ENCODE measurements at places on chromosomes 5 and 9. TPM values are rescaled to one million over a fixed set of nuclear protein-coding genes. Genes with fewer than 3 reads are reported as not detected.

- H3K27me3 ChIP-seq: peaks cover 39% of the 10 kb centered on the region
- no peaks in the 10 kb centered on the region for H3K36me3 ChIP-seq
- no peak for DNase-seq
- no peak overlapping the region for H3K27ac ChIP-seq
- H3K4me1 ChIP-seq: no peaks in the 10 kb centered on the region
Observed at GRCh38 chr9:130352081-130352480, 86.5 kb downstream of the HMCN2 start.

DNA sequence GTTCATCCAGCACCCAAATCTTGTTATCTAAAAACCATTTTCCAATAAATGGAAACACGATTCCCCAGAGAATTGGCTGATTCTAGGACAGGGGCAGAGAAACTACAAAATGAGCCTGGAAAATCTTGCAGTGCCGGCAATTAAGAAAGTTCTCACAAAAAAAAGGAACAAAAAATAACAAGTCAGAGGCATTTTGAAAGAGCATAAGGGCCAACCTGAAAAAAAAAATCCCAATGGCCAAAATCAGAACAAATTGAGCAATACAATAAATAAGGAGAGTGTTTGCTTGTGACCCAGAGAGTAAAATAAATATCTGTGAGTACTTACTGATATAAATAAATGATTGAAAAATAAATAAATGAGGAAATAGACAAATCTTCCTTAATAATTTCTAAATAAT lies 55.1 kb upstream of the S1PR3 start:
- H3K27me3 ChIP-seq: peaks cover 11% of the 10 kb centered on the region
- H3K27ac ChIP-seq: no peak overlapping the region
- DNase-seq: no peak
- H3K4me3 ChIP-seq: no peak overlapping the region
- no peaks in the 10 kb centered on the region for H3K36me3 ChIP-seq
- H3K4me1 ChIP-seq: no peaks in the 10 kb centered on the region

DNA sequence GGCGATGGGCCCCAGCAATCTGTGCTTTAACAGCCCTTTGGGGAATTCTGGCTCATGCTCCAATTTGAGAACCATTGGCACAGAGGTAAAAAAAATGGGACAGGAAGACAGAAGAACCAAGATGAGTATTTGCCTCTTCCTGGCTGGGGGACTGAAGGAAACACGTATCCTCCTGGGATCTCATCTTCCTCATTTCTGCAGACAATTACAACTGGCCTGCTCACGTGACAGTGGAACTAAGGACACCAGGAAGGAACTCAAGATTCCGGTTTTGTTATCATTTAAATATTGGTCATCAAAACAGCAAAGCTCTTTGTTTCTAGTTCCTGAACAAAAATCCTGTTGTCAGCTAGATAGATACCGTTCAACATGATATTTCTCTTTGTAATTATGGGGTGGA lies 216.0 kb upstream of the DAP start:
- peaks cover 11% of the 10 kb centered on the region for H3K27me3 ChIP-seq
- no peak overlapping the region for H3K4me3 ChIP-seq
- DNase-seq: no peak
- H3K36me3 ChIP-seq: no peaks in the 10 kb centered on the region
- no peaks in the 10 kb centered on the region for H3K4me1 ChIP-seq

DNA sequence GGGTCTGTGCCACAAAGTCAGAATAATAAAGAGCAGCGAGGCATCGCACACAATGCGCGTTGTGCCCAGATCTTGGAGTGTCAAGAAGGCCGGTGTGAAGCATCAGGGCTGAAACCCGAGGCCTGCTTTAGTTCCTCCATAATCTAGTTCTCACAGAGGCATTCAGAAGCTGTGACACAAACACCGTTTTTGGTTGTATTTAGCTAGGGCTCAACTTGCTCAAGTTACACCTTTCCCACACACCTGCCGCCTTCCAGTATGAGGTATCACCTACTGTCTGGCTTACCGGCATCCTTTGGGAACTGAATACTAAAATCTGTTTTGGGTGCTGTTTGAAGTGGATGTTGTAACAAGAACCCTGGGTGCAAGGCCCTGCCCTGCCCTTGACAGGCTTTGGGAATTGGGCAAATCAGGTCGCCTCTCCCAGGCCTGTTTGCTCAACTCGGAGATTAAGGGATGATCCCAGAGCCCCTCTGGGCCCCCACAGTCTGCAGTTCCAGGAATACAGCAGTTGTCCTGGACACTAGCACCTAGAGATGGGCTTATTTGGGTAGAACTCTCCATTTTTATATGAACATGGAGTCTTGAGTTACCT lies 27.0 kb downstream of the SLC25A25 start:
- peak overlapping the region; percentile 49 for H3K27ac ChIP-seq
- no peaks in the 10 kb centered on the region for H3K27me3 ChIP-seq
- no peak overlapping the region for H3K4me3 ChIP-seq

- H3K4me1 ChIP-seq: no peaks in the 10 kb centered on the region
- H3K27me3 ChIP-seq: no peaks in the 10 kb centered on the region
- H3K4me3 ChIP-seq: no peak overlapping the region
- H3K27ac ChIP-seq: no peak overlapping the region
- H3K36me3 ChIP-seq: no peaks in the 10 kb centered on the region
Observed at GRCh38 chr5:101935086-101935485, 361.0 kb downstream of the SLCO4C1 start.

GRCh38 chr5:154196955-154197652 lies 6.6 kb downstream of the GALNT10 start:
- peak; percentile 87 for DNase-seq
- H3K4me1 ChIP-seq: peaks cover 39% of the 10 kb centered on the region
- H3K4me3 ChIP-seq: no peak overlapping the region
- H3K27ac ChIP-seq: peak overlapping the region; percentile 13
- H3K36me3 ChIP-seq: peaks cover 2% of the 10 kb centered on the region
- no peaks in the 10 kb centered on the region for H3K27me3 ChIP-seq

GRCh38 chr9:97907046-97907445 lies 15.3 kb downstream of the TRMO start:
- no peak overlapping the region for H3K4me3 ChIP-seq
- DNase-seq: no peak
- H3K4me1 ChIP-seq: no peaks in the 10 kb centered on the region
- peaks cover 19% of the 10 kb centered on the region for H3K36me3 ChIP-seq

GRCh38 chr5:128015978-128016377 lies 67.6 kb upstream of the SLC12A2 start:
- H3K4me3 ChIP-seq: no peak overlapping the region
- DNase-seq: peak; percentile 25
- H3K36me3 ChIP-seq: no peaks in the 10 kb centered on the region
- no peak overlapping the region for H3K27ac ChIP-seq
- H3K27me3 ChIP-seq: no peaks in the 10 kb centered on the region

DNA sequence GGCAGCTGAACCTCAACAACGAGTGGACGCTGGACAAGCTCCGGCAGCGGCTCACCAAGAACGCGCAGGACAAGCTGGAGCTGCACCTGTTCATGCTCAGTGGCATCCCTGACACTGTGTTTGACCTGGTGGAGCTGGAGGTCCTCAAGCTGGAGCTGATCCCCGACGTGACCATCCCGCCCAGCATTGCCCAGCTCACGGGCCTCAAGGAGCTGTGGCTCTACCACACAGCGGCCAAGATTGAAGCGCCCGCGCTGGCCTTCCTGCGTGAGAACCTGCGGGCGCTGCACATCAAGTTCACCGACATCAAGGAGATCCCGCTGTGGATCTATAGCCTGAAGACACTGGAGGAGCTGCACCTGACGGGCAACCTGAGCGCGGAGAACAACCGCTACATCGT lies 12.4 kb upstream of the PHYHD1 start:
- H3K27ac ChIP-seq: no peak overlapping the region
- peaks cover 38% of the 10 kb centered on the region for H3K36me3 ChIP-seq
- DNase-seq: no peak
- H3K27me3 ChIP-seq: no peaks in the 10 kb centered on the region
- H3K4me1 ChIP-seq: peaks cover 27% of the 10 kb centered on the region

DNA sequence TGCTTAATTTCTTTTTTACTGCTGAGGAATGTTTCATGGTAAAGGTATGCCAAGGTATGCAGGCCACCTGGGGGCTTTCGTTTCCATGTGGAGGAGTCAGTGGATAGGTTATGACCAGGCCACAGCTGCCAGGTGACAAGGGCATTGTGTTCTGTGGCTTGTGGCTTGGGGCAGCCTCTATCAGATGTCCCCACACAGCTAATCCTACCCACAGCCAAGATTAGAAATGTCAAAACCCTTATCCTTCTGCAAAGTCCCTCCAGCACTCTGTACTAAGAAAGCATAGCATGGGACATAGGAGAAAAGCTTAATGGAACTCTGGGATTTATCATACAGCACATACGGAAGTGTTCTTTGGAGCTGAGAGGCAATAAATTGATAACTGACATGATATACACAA lies 171.2 kb upstream of the S1PR3 start:
- H3K4me3 ChIP-seq: no peak overlapping the region
- H3K4me1 ChIP-seq: peaks cover 9% of the 10 kb centered on the region
- H3K27me3 ChIP-seq: peaks cover 3% of the 10 kb centered on the region
- H3K36me3 ChIP-seq: no peaks in the 10 kb centered on the region

GRCh38 chr5:59218424-59219045 lies 635.7 kb downstream of the RAB3C start:
- H3K27ac ChIP-seq: no peak overlapping the region
- H3K36me3 ChIP-seq: no peaks in the 10 kb centered on the region
- H3K4me3 ChIP-seq: no peak overlapping the region
- H3K27me3 ChIP-seq: peaks cover 8% of the 10 kb centered on the region
- H3K4me1 ChIP-seq: no peaks in the 10 kb centered on the region

GRCh38 chr5:140840978-140841962 lies at the start of gene PCDHA8:
PCDHA8 (plus strand) TSS chr5:140841187; CDS start chr5:140841322, 135 bp downstream.
- H3K27ac ChIP-seq: no peak within 1 kb of the TSS
- no peaks in the 10 kb centered on the region for H3K27me3 ChIP-seq
- H3K36me3 ChIP-seq: no peaks in the 10 kb centered on the region
- no peaks in the 10 kb centered on the region for H3K4me1 ChIP-seq
- H3K4me3 ChIP-seq: no peak within 1 kb of the TSS
- DNase-seq: no peak

- no peak overlapping the region for H3K4me3 ChIP-seq
- no peak overlapping the region for H3K27ac ChIP-seq
- peaks cover 82% of the 10 kb centered on the region for H3K27me3 ChIP-seq
Observed at GRCh38 chr5:1885868-1886845, 3.4 kb upstream of the IRX4 start.

GRCh38 chr9:83401328-83401900 lies 136.8 kb downstream of the FRMD3 start:
- H3K4me3 ChIP-seq: no peak overlapping the region
- no peaks in the 10 kb centered on the region for H3K36me3 ChIP-seq
- H3K4me1 ChIP-seq: no peaks in the 10 kb centered on the region
- DNase-seq: no peak
- no peaks in the 10 kb centered on the region for H3K27me3 ChIP-seq
- no peak overlapping the region for H3K27ac ChIP-seq

DNA sequence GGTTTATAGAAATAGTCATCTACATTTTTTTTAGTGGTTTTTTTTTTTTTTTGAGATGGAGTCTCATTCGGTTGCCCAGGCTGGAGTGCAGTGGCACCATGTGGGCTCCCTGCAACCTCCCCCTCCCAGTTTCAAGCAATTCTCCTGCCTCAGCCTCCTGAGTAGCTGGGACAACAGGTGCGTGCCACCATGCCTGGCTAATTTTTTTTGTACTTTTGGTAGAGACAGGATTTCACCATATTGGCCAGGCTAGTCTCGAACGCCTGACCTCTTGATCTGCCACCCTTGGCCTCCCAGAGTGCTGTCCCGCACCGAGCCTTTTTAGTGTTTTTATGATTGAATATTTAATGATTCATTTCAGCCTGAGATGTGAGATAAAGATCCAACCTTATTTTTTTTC lies 27.3 kb downstream of the ANKRD33B start:
- H3K36me3 ChIP-seq: peaks cover 1% of the 10 kb centered on the region
- no peaks in the 10 kb centered on the region for H3K27me3 ChIP-seq
- H3K27ac ChIP-seq: no peak overlapping the region

GRCh38 chr9:32394381-32395049 lies 10.1 kb downstream of the ACO1 start:
- DNase-seq: peak; percentile 23
- H3K27ac ChIP-seq: peak overlapping the region; percentile 44
- no peak overlapping the region for H3K4me3 ChIP-seq
- peaks cover 22% of the 10 kb centered on the region for H3K36me3 ChIP-seq
- H3K27me3 ChIP-seq: no peaks in the 10 kb centered on the region

GRCh38 chr5:147688656-147689356 lies 93.7 kb downstream of the JAKMIP2 start:
- no peak for DNase-seq
- H3K27me3 ChIP-seq: no peaks in the 10 kb centered on the region
- no peaks in the 10 kb centered on the region for H3K4me1 ChIP-seq
- no peak overlapping the region for H3K27ac ChIP-seq
- H3K36me3 ChIP-seq: no peaks in the 10 kb centered on the region

GRCh38 chr5:55538661-55539060 lies 3.9 kb upstream of the PLPP1 start:
- 0 out of 2 replicates have a peak, but pooled peaks cover 3% of the 10 kb centered on the region for H3K4me1 ChIP-seq
- no peak overlapping the region for H3K27ac ChIP-seq
- H3K36me3 ChIP-seq: no peaks in the 10 kb centered on the region
- H3K4me3 ChIP-seq: 0 out of 2 replicates have a peak overlapping the region, but pooled peaks have one; percentile 6
- no peak for DNase-seq

- H3K4me3 ChIP-seq: no peak overlapping the region
- H3K36me3 ChIP-seq: no peaks in the 10 kb centered on the region
- DNase-seq: no peak
- no peak overlapping the region for H3K27ac ChIP-seq
Observed at GRCh38 chr5:8993031-8993430, 552.8 kb downstream of the SEMA5A start.

DNA sequence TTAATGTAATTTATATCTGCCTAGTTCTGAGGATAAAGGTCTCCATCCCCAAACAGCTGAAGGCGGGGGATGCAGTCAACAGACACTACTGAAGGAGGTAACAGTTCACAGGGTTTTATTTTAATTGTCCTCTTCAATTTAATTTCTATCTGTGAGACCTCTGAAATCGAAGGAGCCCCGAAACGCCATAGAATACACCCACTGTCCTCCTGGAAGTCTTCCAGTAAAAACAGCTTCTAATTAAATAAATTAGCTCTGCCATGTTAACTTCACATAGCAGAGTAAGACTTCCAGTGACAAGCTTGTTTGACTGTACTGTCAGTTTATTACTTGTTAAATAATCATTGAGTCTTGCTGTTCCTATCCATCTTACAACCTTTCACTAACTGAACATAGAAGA lies 193.5 kb downstream of the SEC61B start:
- H3K4me1 ChIP-seq: peaks cover 6% of the 10 kb centered on the region
- no peak for DNase-seq
- no peaks in the 10 kb centered on the region for H3K36me3 ChIP-seq
- no peak overlapping the region for H3K27ac ChIP-seq
- no peaks in the 10 kb centered on the region for H3K27me3 ChIP-seq

The EIF4E1B gene
- not detected for total RNA-seq

The SOHLH1 gene
- not detected for total RNA-seq

The TLR4 gene
- under 0.01 TPM for total RNA-seq

The AGXT2 gene
- not detected for total RNA-seq

The FGD3 gene
- not detected for total RNA-seq

The KCNMB1 gene
- total RNA-seq: not detected

The IRGM gene
- not detected for total RNA-seq

The PCDHGA3 gene
- total RNA-seq: 1.7 TPM

The PCDHB4 gene
- not detected for total RNA-seq

The CDKN2A gene
- total RNA-seq: 17.5 TPM

The MEIKIN gene
- total RNA-seq: not detected

The PDE6A gene
- not detected for total RNA-seq
